Activated CD4-positive, alpha-beta T cell treated with anti-CD3 and anti-CD28 coated beads, Interleukin-2, amount 50 U/mL, for 4 hours (primary cell): ENCODE measurements at places on chromosomes 7 and 10.

GRCh38 chr10:75018251-75018650 lies 93.2 kb upstream of the SAMD8 start:
- DNase-seq = no peak

GRCh38 chr7:96329241-96329640 lies 7.3 kb upstream of the SLC25A13 start:
- DNase-seq = no peak

DNA sequence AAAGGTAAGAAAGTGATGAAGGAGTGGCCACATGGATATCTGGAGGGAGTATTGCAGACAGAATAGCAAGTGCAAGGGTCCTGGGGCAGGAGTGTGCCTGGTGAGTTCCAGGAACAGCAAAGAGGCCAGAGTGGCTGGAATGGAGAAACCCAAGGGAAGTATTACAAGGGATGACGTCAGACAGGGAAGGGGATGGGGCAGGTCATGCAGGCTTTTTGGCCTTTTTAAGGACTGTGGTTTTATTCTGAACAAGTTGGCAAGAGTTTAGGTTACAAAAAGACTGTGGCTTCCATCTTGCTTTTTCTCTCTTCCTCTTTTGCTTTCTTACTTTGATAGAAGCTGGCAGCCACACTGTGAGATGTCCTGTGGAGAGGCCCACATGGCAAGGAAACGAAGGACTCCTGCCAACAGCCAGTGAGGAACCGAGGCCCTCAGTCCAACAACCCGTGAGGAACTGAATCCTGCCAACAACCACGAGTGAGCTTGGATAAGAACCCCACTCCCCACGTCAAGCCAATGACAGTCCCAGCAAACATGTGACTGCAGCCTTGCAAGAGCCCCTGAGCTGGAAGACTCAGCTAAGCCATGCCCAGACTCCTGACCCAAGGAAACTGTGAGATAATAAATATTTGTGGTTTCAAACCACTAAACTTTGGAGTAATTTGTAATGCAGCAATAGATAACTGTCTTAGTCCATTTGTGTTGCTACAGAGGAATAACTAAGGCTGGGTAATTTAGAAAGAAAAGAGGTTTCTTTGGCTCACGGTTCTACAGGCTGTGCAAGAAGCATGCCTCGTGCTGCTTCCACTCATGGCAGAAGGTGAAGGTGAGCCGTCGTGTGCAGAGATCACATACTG lies 19.8 kb upstream of the KDM7A start:
- no peak for DNase-seq

- DNase-seq = no peak
Measured at GRCh38 chr7:138304071-138304320, 156.1 kb upstream of the TRIM24 start.

GRCh38 chr10:110967009-110967630 lies 47.7 kb downstream of the SHOC2 start:
- no peak for DNase-seq

GRCh38 chr10:83941189-83941588 lies 198.1 kb upstream of the GHITM start:
- no peak for DNase-seq

DNA sequence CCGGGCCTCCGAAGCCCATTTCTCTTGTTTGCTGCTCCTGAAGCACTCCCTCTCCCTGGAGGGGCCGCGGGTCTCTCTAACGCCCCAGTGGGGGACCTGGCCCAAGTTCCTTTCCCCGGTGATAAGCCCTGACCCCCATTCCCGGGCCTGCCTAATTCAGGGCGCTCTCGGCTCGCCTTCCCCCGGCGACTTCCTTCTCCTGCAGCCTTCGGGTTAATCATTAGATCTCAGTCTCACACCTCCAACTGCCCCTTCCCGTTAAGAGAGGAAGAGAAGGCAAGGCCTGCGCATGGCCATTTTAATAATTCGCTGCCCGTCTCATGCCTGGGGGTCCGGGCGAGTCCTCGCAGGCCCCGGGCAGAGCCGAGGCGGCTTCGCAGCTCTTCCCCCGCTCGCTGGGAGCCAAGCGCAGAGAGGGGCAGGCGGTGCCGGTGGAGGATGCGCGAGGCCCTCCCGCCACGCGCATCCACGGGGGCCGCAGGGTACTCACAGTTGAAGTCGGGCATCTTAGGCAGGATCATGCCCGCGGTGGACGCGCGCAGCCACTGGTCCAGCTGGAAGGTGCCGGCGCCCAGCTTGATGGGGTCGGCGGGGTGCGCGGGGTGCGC lies 1.2 kb downstream of the MNX1 start:
- DNase-seq = no peak

DNA sequence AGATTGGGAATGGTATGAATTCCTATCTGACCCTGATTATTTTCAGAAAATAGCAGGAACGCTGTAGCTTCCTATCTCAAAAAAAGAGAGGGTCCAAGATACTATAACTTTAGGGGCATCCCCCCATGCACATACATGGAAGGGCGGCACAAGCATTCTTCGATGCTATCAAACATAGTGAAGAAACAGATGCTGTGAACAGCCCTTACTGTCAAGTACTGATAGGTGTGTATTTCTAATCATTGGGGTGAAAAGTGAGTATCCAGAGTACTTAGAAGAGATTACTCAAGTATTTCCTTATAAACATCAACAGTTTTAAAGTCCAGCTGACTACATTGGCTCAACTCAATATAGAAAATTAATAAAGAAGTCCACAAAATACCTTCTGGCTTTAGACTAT lies 17.0 kb upstream of the NUP42 start:
- DNase-seq = no peak

DNA sequence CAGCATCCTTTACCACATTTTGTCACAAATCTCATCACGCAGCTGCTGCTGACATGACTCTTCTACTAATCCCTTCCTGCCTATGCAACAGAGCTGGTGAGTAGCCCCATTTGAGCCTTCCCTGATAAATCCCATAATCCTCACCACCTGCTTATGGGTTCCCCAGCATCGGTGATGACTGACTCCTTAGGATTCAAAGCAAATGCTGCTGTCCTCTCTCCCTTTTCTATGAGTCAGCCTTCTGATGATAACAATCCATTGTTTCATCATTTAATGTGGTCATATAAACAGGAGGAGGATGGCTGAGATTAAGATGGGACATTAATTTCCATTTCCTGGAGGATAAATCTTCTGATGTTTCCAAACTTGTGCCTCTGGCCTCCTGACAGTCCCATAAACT lies 73.4 kb downstream of the SORCS1 start:
- no peak for DNase-seq
